ENCODE measurements at places on chromosomes 7 and 10.

GRCh38 chr7:141393056-141393455 lies 158.2 kb upstream of the AGK start:
- no peak for DNase-seq

GRCh38 chr10:56496186-56496486 lies 135.1 kb upstream of the ZWINT start:
- DNase-seq: no peak

GRCh38 chr10:20058135-20058534 lies 241.9 kb downstream of the PLXDC2 start:
- DNase-seq: no peak

DNA sequence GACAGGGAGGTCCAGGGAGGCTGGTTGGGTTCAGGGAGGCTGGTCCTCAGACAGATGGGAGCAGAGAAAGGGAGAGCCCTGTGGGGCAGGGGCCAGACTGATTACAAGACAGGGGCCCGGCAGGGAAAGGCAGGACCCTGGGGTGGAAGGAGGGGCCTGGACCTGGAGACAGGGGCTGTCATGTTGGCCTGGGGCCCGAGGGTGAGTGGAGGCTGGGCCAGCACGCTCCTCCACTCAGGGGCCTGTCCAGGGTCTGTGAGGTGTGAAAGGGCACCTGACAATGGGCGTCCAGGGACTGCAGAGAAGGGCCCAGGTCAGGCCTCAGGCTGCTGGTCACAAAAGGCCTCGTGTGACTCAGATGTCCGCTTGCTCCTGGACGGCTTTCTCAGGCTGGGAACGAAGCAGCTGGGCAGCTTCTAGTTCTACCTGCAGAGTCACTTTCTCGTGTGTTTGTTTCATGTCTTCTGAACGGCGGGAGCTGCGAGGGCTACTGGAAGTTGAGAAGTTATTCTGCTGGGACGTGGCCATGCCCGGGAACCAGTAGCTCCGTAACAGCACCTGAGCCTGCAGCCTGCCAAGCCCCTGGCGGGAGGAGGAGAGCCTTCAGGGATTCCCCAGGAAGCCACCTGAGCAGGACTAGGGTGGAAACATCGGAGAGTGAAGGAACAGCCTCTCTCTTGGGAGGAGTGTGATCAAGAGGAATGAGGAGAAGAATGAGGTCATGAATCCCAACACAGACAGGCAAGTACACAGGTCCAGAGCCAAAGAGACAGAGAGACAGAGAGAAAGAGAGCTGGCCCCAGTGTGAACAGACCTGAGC lies 65.8 kb downstream of the KLF6 start:
- DNase-seq: no peak

- no peak for DNase-seq
Observed at GRCh38 chr7:923108-924041, 31.1 kb downstream of the ADAP1 start.

GRCh38 chr7:85840554-85840953 lies 653.7 kb upstream of the SEMA3D start:
- DNase-seq: no peak

- DNase-seq: no peak
Observed at GRCh38 chr10:67827811-67828210, 10.2 kb downstream of the DNAJC12 start.

- no peak for DNase-seq
Observed at GRCh38 chr7:28174901-28175661, 5.5 kb downstream of the JAZF1 start.

DNA sequence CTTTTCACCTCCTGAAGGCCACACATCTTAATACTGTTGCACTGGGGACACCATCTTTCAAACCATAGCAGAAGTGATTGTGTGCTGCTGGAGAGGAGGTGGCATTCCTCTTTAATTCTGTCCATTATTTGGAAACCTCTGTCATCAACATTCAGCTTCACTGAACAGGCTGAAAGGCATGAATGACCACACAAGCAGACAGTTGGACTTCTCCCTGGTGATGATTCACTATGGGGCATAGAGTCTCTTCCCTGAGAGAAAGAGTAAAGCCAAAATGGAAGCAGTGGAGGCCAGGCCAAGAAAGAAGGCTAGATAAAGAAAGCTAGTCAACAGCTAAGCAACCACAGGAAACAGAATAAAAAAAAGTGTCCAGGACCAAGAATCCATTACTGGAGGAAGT lies 113.1 kb upstream of the VSTM2A start:
- DNase-seq: no peak

- no peak for DNase-seq
Observed at GRCh38 chr10:131757285-131758058, 143.3 kb upstream of the PPP2R2D start.

DNA sequence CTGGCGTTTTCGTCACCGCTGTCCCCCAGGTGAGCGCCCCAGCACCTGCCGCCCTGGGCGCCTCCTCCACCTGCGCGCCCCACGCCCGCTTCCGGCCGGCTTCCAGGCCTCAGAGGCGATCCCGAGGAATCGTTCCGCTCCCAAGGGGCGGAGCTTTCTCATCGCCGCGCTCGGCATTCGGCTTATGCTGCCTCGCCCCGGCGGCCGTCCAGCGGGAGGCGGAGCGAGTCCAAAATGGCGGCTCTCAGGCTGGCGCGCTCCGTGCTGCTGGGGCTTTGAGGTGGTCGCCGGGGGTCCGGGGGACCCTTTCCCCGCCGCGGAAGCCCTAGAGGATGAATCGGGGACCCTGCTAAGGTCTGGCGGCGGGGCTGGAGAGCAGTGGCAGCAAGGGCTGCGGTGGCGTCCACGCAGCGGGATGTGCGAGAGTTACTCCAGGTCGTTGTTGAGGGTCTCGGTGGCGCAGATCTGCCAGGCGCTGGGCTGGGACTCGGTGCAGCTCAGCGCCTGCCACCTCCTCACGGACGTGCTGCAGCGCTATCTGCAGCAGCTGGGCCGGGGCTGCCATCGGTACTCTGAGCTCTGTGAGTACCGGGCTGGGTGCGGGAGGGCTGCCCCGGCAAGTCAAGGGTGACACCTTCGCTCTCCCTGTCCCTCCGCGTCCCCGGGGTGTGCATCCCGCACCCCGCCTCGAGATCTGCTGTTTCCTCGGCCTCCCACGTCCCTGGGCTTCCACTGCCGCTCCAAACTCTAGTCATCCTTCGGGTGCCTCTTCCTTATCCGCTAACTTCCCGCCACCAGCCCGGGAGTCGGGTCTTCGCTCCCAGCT lies at the start of gene TAF3:
TSS of gene TAF3 (plus strand) at position 211 of the 826 bp plus-strand sequence. CDS start at position 416, 205 bp downstream.
- DNase-seq: peak; percentile 96

DNA sequence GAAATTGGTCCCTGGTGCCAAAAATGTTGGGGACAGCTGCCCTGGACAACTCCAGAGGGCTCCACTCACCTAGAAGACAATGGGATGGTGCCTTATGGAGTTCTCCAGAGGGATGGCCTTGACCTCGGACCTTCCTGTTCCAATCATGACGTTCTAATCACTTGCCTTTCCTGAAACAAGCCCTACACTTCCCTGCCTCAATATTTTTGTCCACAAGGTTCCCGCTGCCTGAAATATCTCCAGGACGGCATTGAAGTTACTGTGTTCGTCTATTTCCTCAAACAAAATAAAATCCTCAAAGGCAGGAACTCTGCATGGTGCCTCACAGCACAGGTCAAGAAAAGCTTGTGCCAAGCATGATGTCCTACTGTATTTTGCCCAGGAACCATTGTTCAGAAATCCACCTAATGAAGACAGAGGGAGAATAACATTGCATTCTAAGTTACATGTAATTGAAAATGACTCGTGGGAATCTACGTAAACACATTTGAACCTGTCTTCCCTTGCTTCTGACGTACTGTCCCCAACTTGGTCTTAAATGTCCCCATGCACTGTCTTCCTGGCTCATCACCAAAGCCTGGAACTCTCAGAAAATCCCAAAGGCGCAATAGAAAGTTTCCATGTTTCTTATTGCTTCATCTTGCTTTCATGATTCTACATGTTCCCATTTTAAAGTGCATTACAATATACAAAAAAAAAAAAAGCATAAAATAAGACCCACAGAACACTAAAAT lies 342.3 kb upstream of the NRP1 start:
- DNase-seq: no peak

- no peak for DNase-seq
Observed at GRCh38 chr7:77862691-77863090, 64.1 kb downstream of the PHTF2 start.

DNA sequence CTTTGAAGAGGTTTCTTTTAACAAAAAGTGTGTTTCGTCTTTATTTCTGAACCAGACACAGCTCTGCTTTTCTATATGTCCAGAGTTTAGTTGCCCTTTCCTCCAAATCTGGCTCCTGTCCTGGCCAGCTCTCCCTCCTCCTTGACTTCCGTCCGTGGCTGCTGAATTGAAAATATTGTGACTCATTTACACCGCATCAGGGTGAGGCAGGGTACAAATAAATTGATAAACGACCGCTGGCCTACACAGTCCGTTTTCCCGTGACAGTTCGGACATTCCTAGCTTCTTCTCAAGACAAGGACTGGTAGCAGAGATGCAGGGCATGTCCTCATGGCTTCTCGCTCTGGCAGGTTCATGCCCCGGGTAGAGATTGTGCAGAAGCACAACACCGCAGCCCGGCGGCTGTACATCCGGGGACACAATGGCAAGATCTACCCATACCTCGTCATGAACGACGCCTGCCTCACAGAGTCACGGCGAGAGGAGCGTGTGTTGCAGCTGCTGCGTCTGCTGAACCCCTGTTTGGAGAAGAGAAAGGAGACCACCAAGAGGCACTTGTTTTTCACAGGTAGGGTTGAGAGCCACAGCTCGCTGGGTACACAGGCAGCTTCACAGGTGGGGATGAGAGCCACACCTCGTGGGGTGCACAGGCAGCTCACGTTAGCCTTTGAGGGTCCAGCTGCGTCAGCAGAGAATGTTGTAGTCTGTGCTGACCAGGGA lies 126.6 kb downstream of the TRRAP start:
- DNase-seq: no peak

GRCh38 chr10:110274072-110274627 lies 30.6 kb downstream of the SMNDC1 start:
- DNase-seq: no peak

DNA sequence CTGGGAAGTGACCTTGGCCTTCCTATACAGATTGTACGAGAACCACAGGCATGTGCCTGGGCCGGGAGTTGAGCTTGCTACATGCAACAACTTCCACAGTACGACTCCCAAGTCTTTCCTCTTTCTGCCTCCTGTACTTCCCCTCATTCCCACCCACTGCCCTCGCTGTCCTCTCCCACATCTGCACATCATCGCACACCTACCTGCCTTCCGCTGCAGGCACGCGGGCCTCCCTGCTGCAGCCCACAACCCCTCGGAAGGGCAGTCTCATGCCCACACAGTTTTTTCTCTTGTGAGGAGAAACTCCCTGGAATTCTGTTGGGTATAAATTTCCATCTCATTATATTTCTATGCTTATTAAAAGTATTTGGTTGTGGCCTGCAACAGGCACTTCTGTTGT lies 117.2 kb downstream of the ACTR3B start:
- DNase-seq: no peak

DNA sequence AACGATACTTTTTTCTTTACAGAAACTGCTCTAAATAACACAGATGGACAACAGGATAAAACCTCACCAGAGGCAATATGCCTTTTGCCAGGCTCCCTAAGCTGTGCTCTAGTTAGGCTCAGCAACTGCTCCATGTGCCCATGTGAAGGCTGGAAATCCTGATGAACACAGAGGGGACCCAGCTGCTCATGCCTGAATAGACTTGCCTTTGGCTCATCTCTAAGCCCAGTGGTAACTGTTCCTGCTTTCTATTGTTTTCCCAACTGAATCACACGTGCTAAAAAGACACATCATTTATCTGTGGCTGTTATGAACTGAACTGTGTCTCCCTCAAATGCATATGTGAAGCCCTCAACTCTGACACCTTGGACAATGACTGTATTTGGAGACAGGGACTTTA lies 110.4 kb downstream of the RNF216 start:
- peak; percentile 50 for DNase-seq

DNA sequence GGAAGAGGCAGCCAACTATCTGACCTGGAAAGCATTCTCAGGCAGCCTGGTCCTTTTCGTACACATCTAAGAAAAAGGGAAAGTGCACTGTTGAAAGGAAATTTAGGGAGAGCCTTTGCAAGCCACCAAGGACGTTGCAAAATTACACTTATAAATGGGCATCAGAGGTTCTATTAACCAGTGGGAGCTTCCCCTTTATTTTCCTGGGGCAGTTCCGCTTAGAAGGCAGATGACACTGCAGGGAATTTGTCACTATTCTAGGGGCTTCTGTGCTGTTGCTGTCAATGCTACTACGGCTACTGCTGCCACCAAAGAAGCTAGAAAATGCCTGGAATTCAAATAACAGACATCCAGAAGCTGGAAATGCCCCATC lies 79.6 kb upstream of the AUTS2 start:
- no peak for DNase-seq

DNA sequence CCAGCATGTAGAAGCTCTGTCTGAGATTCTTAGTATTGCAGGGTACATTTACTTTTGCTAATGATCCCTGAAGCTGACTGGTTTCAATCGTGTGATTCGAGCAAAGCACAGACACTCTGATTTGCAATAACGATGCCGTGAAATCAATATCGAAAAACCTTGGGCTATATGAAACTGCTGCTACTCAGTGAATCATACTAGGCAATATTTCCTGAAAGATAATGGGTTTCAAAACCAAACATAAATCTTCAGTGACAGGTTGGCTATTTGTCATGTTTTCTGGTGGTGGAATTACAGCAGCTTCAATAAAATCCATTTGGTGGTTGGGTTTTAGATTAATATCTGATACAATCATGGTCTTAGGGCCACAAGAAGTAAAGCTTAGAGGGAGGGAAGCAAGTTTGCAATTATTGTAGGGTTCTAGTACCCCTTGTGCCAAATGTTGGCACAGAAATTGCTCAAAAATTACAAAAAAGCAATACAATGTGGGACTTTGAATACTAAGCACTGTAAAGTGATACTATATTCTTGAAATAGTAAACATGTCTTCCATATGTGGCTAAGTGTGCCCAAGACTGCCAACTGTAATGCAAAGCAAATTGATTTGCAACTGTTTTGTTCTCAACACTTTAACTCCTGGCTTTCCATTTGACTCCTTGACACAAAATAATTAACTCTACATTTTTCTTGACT lies 112.4 kb upstream of the JAZF1 start:
- peak; percentile 22 for DNase-seq

DNA sequence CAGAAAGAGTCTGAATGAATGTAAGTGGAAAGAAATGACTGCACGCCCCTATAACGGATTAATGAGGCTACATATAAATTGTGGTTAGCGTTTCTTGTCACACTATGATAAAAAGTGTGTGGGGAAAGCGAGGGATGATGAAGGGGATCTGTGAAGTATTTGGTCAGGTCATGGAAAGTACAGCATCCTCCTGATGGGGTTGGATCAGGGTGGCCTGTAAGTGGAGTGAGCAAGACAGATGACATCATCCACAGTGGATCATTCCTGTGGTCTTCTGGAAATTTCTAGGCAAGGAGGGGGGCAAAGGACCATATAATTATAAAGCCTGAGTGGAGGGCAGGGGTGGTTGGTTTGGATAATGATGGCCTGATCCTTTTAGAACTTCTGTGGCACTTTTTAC lies 606.0 kb downstream of the INHBA start:
- DNase-seq: no peak

DNA sequence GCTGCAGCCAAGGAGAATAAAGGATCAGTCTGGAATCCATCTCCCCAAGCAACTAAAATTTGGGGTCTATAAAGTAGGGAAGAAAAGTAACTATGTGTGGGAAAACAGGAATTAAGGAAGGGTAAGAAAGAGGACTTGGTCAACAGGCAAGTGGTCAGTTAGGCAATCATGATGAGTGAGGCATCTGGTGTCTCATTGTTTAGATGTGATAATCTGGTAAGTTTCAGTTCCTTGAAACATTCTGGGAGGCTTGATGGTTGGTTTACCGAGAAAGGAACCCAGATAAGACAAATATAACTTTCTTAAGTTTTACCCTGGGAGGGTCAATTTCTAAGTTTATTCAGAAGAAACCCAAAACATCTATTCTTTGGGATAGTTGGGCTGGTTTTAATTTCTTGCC lies 22.3 kb downstream of the HYAL4 start:
- DNase-seq: no peak

GRCh38 chr10:110803830-110804338 lies 67.8 kb upstream of the PDCD4 start:
- DNase-seq: peak; percentile 64
